Trophoblast cell (in vitro differentiated cells and primary cell): ENCODE measurements at places on chromosomes 2 and 18.

- no peak for DNase-seq
Observed at GRCh38 chr2:217729421-217730053, 273.3 kb downstream of the TNS1 start.

DNA sequence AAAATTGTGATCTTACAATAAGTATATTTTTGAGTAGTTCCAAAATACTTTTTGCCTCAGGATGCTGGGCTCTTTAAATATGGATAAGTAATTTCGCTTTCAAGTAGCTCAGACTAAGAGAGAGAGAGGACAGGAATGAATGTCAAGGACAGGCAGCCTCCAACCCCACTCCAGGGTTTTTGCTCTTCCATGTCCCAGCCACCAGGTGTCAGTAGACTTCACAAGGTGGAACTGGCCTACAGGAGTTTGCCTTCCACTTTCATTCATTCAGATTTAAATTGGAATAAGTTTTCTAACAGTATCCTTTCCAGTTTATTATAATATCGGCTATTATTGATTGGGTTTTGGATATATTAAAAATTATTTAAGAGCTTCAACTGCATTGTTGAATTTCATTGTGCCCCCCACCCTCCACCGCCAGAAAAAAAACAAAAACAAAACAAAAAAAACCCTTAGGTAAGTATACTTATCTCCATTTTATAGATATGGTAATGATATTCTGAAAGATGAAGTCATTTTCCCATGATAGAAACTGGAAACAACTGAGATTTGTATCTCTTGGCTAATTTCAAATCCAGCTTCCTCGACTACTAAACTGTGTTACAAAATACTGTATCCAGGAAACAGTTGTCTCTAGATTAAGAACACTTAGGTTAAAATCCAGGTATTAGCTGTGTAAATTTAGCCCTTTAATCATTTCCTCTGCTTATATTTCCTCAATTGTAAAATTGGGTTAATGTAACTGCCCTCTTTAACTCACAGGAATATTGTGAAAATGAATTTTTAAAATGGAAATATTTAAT lies 793.1 kb downstream of the ERBB4 start:
- DNase-seq: peak; percentile 40

DNA sequence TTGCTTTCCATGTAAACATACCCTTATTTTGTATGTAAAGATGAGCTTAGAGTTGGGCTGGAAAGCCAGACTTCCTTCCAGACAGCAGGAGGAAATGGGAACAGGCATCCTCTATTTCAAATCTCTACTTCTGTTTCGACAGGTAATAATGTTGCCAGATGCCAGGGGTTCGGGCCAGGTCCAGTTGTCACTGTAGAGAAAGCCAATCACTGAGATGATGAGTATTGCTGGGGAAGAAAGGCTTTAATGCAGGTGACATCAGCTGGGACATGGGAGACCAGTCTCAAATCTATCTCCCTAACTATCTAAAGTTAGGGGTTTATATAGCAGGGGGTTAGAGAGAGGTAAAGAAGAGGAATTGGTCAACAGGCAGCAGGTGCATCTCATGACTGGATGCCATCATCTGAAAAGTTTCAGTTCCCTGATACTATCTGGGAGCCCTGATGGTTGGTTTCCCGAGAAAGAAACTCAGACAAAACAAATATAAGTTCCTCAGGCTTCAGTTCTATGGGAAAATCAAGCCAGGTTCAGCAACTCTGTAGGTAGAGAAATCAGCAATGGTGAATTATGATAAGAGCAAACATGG lies 9.3 kb upstream of the MTCL1 start:
- peak; percentile 11 for DNase-seq

DNA sequence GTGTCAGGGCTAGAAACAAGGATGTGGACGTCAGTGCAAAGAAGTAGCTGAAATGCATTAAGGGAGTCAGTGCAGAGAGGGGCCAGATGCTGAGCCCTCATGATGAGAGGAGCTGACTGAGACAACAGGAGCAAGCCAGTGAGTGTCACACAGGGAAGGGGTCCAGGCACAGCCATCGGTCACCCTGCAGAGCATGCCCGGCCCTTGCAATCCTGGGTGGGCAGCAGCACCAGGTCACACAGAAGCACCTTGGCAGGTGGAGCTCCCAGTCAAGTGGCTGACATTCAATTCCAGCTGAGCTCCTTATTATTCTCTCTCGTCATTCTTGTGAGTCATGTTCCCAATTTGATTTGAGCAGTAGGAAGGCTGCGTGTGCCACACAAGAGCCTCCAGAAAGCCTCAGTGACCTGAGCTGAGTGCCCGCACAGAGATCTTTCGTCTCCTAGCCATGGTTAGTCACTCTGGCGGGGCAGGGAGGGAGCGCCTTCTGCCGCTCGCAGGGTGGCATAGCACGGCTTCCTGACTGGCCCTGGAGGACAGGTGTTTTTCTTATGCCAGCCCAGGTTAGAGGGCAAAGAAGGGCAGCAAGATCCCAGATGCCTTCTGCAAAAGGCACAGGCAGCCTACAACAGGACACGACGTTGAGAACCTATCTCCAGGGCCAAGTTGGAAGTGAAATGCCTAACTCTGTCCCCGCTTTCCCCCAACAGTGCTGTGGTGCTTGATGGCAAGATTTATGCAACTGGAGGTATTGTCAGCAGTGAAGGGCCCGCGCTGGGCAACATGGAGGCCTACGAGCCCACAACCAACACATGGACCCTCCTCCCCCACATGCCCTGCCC lies 220.9 kb downstream of the ATAD2B start:
- no peak for DNase-seq

GRCh38 chr2:217366266-217366895 lies 506.5 kb upstream of the TNP1 start:
- no peak for DNase-seq

- no peak for DNase-seq
Observed at GRCh38 chr2:204655626-204656025, 110.4 kb downstream of the PARD3B start.

DNA sequence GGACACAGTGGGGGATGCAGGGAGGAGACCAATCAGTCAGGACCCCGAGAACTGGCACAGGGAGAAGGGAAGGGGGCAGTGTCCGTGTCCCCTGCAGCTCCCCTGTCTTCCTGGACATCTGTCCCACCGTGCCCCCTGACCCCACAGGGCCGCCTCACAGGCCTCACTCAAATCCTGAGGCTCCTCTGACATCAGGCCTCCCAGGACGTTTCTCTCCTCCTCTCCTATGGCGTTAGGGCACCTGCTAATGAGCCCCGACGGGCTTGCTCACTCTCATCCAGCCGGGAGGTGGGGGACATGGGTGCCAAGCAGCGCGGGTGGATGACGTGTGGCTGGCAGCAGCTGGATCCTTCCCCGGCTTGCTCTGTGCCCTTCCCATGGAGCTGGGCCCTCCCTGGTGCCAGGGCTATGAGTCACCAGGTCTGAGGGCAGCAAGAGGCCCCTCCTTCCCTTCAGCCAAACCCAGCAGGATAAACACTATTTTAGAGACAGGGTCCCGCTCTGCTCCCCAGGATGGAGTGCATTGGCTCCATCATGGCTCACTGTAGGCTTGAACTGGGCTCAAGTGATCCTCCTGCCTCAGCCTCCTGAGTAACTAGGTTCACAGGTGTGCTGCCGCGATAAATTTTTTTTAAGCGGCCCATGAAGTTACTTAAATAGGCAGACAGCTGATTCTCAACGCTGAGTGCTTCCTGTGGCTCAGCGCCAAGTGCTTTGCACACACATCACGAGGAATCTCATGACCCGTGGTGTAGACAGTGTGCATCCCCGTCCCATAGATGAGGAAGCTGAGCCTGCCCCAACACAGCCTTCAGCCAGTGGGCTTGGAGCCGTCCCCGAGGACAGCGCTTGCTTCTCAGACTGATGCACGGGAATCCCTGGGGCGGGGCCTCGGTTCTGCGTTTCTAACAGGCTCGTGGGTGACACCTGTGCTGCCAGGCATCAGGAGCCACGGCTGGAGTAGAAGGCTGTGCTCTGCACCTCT lies 64.5 kb upstream of the HDAC4 start:
- peak; percentile 59 for DNase-seq

- peak; percentile 15 for DNase-seq
Observed at GRCh38 chr2:121722479-121722878, 14.2 kb downstream of the NIFK start.

GRCh38 chr2:9714630-9715214 lies 83.9 kb upstream of the YWHAQ start:
- DNase-seq: no peak

DNA sequence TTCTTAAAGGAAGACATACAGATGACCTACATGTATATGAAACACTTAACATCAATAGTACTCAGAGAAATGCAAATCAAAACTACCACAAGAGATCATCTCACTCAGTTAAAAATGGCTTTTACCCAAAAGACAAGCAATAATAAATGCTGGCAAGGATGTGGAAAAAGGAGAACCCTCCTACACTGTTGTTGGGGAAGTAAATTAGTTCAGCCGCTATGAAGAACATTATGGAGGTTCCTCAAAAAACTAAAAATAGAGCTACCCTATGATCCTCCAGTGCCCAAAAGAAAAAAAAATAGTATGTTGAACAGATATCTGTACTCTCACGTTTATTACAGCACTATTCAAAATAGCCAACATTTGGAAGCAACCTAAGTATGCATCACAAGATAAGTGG lies 1579.4 kb upstream of the TMEFF2 start:
- no peak for DNase-seq

DNA sequence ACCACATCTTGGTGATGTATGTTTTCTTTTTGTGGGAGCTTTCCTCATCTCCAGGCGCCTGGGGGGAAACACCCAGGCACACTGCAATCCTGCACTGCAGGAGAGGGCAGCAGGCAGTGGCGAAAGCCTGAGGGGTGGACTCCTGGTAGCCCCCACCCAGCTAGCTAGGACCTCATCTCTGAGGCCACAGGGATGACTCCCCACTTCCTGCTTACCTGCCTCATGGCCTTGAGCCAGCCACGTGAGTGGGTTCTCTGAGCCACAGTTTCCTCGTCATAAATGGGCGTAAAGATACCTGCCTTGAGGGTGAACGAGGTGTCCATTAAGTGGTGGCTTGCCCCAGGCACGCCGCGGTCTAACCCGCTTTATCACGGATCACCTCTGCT lies 19.1 kb downstream of the TRAF3IP1 start:
- peak; percentile 8 for DNase-seq

- DNase-seq: no peak
Observed at GRCh38 chr2:120986898-120987650, 251.4 kb downstream of the GLI2 start.

- DNase-seq: no peak
Observed at GRCh38 chr2:122219504-122219903, 464.1 kb downstream of the TSN start.

DNA sequence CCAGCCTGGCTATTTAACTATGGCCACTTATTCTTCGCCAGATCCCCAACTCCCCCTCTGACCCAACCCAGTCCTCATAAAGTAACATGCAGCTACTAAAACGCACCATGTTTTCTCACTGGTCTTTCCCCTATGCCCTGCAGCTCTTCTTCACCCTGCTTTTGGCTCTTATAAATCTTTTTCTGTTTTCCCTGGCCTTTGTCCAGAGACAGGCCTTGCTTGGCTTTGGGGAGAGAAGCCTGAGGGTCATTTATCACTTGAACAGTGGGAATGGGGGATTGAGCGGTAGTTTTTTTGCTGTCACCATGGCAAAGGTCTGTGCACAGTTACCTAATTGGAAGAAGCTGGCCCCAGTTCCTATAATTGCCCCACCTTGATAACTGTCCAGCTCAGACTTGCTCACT lies 202.9 kb upstream of the NT5C1B start:
- DNase-seq: no peak

DNA sequence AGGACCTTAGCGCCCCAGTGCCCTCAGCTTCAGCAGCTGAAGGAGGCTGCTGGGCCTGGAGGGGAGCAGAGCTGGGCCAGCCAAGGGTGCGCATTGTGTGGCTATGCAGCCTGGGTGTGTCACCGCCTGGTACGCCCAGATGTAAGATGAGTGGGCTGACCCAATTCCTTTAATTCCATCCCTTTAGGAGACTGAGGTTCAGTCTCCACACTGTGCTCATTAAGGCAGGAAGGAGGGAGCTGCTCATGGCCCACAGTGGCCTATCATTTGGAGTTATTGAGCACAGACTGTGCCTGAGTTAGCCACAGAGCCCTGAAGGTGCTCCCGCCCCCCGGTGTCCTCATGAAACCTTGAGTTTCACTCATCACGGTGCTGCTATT lies 194.1 kb upstream of the GLI2 start:
- DNase-seq: no peak

DNA sequence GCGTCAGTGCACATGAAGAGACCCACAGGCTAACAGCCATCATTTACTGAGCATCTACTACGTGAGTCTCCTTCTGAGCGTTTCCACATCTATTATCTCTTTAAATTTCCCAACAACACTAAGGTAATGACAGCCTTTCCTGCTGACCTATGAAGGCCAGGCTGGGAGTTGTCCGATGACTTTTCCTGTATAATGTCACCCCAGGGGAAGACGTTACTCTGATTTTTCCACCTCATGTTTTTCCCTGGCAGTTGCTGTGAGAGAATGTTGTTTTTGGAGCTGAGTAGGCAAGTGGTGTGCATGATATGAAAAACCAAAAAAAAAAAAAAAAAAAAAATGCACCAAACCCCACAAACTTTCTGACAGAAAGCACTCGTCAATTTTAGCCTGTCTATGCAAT lies 207.6 kb downstream of the SLC8A1 start:
- DNase-seq: no peak

GRCh38 chr18:30016179-30016578 lies 1026.4 kb downstream of the DSC3 start:
- DNase-seq: peak; percentile 59

DNA sequence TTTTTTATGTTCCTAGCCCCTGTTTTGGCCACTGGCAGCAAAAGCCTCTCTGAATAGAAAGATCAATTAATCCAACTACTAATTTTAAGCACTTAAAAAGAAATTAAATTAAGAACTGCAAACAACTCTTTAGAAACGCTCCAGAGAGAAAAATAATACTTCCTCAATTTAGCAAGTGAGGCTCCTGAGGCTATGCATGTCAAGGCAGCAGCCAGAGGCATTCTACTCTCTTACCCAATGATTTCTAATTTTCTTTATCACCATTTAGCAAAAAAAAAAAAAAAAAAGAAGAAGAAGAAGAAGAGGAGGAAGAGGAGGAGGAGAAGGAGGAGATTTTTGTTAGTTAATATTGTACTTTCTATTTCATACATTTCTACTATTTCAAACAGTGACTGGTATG lies 68.5 kb downstream of the TMEM237 start:
- DNase-seq: no peak

- DNase-seq: peak; percentile 42
Observed at GRCh38 chr2:5798084-5798483, 105.9 kb downstream of the SOX11 start.

- peak; percentile 68 for DNase-seq
Observed at GRCh38 chr18:44859263-44859662, 178.6 kb downstream of the SETBP1 start.

DNA sequence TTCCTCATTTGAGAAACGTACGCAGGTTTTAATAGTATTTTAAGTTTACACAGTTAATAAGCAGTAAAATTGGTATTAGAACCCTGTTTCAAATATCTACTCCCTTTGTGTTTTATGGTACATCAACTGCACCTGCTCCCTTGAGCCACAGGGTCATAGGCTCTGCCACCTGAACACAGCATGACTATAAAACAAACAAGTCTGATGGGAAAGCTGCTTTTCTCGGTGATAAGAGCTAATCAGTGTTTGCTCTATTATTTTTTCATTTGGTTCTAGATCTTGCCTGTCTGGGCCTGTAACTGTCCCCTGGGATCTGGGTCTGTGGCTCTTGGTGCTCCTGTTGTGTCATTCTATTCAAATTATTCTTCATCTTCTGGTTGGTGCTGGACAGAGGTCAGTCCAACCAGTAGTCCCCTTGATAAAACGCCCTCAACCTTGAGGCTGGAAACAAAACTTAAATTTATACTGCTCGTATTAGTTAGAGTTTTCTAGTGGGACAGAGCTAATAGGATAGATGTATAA lies 314.8 kb upstream of the LRP1B start:
- DNase-seq: no peak

- no peak for DNase-seq
Observed at GRCh38 chr2:178157574-178157973, 36.7 kb upstream of the OSBPL6 start.
